ENCODE measurements at places on chromosomes 2 and 18.

- DNase-seq, result no peak
These were observed 648 bp upstream of the LYPD6B start for GRCh38 chr2:149037851-149038250.

GRCh38 chr18:13163167-13163927 is 55.2 kb upstream of the LDLRAD4 start:
- DNase-seq, result no peak

- no peak for DNase-seq
These were observed 209.6 kb downstream of the CYP26B1 start for GRCh38 chr2:71938108-71938507.

GRCh38 chr18:39647627-39648534 is 2082.3 kb upstream of the CELF4 start:
- DNase-seq, result no peak

DNA sequence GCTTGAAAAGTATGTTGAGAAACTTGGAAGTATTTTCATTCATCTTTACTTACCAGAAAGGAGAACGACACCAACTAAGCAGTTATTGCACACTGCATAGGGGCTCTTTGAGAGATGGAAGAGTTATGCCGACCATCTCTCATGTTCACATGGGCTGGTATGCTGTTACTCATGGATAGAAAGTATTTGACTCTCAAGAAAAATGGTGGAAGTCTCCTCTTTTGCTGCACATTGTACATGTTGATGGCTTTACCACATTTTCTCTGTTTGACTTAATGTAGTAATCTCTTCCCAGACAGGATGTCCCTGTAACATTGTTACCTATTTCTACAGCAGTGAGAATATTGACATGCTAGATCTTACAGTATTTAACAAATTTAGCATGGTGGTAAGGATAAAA is 23.2 kb downstream of the CAB39 start:
- DNase-seq, result no peak

DNA sequence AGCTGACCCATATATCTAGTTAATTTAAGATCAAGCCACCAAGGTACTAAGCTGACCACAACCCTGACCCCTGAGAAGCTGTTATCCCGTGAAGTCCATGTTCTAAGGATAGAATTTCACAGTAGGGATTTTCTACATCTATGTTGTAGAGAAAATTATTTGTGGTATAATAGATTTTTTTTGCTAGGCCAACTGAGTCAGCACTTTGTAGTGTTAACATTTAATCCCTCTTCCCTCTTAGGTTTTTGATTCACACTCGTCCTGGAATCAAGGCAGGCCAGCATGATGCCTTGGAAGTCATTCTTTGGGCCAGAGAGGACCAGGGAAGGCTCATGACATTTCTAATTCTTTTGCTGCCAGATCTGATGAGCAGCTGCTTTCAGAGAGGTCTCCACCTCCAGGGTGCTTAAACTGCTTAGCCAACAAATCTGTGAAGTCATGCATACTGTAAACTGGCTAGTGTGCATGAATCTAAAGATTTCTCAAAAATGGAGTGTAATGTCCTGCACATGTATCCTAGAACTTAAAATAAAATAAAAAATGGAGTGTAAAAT is 102.5 kb downstream of the RBM43 start:
- DNase-seq, result no peak

GRCh38 chr2:133823226-133823550 is 254.9 kb upstream of the NCKAP5 start:
- DNase-seq, result no peak

- DNase-seq, result no peak
These were observed 399.1 kb downstream of the PLCL1 start for GRCh38 chr2:198203336-198204069.

GRCh38 chr18:45119876-45120275 is 439.2 kb downstream of the SETBP1 start:
- DNase-seq, result no peak

DNA sequence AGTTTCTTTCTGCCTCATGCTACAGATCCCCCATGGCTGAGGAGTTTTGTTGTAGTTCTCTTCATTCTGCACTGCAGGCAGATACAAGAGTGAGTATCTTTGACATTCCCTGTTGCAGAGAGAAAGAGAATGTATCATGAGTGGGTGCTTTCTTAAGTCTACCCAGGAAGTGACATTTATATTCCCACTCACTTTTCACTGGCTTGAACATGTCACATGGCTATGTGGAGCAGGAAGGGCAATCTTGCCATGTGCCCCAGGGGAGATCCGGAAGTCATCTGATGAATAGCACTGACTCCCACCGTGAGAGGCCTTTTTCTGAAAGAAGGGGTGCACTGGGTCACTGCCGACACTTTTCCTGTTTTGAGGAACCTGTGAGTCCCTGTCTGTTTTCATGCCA is 66.4 kb upstream of the BOD1L2 start:
- DNase-seq, result no peak

- no peak for DNase-seq
These were observed 142.6 kb downstream of the PXDN start for GRCh38 chr2:1601471-1602277.

DNA sequence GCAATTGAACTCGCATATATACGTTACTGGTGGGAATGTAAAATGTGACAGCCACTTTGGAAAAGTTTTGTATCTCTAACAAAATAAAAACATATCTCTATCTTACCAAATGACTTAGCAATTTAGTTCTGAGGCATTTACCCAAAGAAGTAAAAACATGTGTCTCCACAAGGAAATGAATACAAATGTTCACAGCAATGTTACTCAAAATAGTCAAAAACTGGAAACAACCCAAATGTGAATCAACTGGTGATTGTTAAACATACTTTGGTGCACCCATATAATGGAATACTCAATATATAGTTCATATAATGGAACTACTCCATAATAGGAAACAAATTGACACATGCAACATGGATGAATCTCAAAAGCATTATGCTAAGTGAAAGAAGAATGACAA is 70.4 kb upstream of the DNER start:
- DNase-seq, result no peak

GRCh38 chr2:123670286-123670685 is 354.8 kb upstream of the CNTNAP5 start:
- DNase-seq, result no peak

DNA sequence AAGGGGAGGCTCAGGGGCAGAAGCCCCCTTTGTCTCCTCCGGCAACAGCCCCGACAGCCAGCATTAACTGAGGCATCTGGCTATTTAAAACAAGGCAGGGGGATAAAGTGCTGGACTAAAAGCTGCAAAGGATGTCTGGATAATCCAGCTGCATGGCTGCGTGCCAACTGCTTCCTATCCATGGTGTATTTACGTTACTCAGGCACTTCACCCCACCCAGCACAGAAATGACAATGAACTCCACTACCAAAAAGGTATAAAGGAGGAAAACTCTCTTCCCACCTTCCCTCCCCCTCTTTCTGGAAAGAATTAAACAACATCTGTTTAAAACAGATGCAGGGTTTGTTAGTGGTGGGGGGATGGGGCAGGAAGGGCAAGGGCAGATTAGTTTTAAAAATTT is 82.5 kb downstream of the SPRED2 start:
- DNase-seq, result no peak

GRCh38 chr2:36433311-36434217 is 78.0 kb downstream of the CRIM1 start:
- DNase-seq, result no peak

DNA sequence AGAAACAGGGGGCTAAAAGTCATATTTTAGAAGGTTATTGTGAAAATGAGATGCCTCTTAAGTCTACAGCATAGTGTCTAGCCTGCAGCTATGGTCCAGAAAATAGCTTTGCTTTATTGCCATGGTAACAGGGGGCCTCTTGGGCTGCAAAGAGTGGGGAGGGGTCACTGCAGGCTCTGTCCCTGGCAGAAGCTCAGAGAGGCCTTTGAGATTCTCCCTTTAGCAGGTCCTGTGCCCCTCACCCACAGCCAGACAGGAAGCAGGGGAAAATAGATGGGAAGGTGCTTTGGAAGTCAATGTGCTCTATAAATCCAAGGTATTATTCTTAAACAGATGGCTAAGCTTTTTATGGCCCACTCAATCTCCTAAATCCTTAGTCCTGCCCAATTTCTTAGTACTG is 1021.3 kb upstream of the GYPC start:
- no peak for DNase-seq

GRCh38 chr2:160373666-160374065 is 119.9 kb downstream of the RBMS1 start:
- DNase-seq, result no peak

DNA sequence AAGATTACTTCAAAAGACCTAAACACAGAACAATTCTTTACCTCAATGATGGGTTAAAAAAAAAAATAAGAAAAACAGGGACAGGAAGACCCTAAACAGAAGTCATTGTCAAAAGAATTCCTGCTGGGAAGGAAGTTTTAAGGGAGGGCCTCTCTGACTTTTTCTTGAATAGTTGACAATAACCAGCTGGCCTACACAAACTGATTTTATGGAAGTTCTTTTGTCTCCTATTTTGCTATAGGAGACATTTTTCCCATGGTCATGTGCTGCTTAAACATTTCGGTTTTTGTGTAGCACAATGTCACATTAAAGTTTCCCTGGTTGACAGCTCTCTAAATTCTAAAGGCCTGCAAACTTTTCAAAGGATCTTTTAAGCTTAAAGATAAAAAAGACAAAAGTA is 55.3 kb downstream of the RFTN2 start:
- DNase-seq, result no peak

- DNase-seq, result no peak
These were observed 64.7 kb upstream of the RASGRP3 start for GRCh38 chr2:33411765-33412164.

DNA sequence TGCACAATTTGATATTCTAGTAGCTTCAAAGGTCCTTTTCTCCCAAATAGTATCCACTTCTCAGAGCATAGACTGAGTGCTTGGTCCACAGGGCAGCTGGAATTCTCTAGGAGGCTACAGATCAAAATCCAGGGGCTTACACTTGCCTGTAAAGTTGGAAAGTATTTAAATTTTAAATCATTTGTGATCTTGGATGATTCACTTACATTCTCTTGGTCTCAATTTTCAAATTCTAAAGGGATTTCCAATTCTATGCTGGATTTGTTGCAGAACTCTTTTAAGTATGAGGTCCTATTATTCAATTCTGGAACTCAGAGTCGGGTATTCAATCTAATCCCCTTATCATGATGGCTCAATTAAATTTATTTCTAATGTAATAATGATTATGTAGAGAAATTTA is 492.3 kb downstream of the NYAP2 start:
- DNase-seq, result no peak

DNA sequence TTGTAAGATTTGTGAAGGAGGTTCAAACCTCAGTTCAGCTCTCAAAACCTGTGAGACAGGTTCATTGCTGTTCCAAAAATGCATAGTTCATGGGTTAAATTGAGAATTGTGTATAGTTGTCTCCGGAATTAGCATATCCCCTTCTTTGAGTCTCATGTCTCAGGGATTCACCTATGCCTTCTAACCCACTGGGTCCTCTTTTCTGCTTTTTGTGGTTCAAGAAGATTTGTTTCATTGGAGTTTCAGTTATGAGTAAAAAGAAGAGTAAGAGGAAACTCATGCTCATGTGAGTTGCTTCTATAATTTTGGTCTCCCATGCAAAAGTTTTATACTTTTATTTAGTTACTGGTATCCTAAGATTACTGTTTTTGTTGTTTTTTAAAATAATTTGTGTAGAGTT is 1219.8 kb upstream of the ZEB2 start:
- DNase-seq, result no peak

DNA sequence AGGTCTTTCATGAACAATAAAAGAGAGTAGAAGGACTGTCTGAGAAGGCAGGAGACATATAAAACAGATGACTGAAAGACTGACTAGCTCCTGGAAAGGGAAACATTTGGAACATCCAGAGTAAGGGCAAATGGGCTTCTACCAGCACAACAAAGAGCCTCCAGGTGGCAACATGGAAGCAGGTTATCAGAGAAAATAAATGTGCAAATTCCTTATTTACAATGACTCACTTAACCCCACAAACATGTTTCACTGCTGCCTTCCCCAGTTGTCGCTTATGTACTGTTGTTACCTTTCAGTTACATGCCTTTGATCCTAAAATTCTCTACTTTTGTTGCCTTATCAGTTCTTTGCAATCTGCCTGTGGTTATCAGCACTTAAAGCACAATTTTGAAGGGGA is 117.0 kb downstream of the HIBCH start:
- no peak for DNase-seq

GRCh38 chr2:213723041-213723560 is 438.8 kb downstream of the SPAG16 start:
- no peak for DNase-seq

DNA sequence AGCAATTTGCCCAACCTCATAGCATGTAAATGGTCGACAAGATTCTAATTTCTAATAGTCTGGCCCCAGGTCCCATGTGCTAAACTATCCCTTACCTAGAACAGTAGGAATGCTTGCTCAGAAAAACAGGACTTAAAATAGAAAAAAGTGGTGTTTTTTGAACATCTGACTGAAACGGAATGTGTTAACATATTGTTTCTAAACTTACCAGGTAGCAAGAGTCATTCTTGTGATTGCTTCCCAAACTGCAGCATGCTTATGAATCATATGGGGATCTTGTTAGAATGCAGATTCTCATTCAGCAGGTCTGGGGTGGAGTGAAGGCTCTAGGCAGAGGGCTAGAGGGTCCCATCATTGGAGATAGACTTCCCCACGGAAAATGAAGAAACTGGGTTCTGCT is 5.8 kb upstream of the SLC20A1 start:
- no peak for DNase-seq

DNA sequence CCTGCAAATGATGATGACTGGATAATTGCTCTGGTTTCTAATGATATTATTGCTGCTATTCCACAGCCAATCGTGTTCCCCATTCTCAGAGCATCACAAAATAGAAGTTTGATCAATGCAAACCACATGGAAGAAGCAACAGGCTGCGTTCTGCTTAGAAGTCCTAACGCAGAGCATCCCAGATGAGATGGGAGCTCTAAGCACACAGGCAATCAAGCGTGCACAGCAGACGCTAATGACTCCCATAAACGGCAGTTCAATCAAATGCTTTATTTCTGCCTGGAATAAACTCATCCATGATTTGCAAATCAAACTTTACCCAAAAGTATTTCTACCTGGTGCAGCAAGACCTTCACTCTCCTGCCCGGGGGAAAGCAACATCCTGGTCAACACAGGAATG is 304.2 kb downstream of the FBXO15 start:
- DNase-seq, result no peak

Data from NCI-H2081 treated with DMSO at 0.1 percent for 48 hours (cell line).